ENCODE measurements at places on chromosomes 1 and 21.
A peak's percentile ranks its signal among the peaks of the same experiment; 100 is the strongest.

GRCh38 chr1:161197560-161198193 lies 1.2 kb downstream of the ADAMTS4 start:
- DNase-seq: no peak

DNA sequence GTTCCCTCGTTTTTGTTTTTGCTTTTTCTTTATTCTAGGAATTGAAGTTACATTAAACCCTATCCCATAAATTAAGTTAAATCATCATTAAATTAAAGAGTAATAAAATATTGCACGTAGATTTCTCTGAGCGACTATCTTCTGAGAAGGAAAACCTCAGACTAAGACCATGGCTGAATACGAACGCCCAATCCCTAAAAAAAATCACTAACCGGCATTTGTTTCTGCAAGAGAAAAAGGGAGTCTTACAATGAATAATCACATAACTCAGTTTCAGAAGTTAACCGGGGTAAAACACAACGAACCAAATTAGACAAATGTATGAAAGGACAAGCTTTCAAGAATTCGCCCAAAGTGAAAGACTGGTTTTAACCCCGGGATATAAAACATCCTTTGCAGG lies 1.3 kb downstream of the PIK3R3 start:
- no peak for DNase-seq

GRCh38 chr1:8006037-8006963 lies 19.8 kb downstream of the ERRFI1 start:
- no peak for DNase-seq

DNA sequence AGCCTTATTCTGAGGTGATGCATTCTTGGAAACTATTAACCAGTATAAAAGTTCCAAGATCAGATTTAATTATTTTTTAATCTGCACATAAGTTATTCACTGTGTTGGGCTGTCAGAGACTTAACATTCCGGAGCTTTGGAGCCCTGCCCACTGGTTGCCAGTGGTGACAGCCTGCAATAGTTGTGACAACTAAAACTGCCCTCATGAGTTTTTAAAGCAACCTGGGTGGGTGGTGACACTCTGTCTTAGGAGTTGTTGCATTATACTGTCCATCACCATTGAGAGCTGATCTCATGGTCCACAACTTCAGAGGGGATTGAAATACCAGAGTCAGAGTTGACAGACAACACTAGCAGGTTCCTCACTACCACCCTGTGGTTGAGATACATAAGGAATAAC lies 653.9 kb upstream of the USP24 start:
- no peak for DNase-seq

DNA sequence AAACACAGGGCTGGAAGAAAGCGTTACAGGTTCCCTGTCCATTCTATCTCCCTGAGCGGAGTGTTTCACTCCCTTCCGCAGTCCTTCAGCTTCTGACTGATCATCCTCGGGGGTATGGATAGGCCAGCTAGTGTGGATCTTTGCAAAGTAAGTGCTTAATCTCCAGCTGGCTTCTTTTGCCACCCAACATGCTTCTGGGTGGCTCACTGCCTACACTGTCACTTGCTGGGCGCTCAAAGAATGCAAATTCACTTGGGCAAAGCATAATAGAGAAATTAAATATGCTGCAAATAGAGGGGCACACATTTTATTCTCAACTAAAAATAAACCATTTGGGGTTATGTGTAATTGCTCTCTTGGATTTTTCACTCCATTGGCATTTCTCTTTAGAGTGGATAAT lies 265.6 kb downstream of the TNR start:
- DNase-seq: no peak

GRCh38 chr1:200916681-200917080 lies 22.0 kb downstream of the INAVA start:
- DNase-seq: no peak

GRCh38 chr1:95197616-95198252 lies 36.3 kb upstream of the RWDD3 start:
- DNase-seq: no peak

DNA sequence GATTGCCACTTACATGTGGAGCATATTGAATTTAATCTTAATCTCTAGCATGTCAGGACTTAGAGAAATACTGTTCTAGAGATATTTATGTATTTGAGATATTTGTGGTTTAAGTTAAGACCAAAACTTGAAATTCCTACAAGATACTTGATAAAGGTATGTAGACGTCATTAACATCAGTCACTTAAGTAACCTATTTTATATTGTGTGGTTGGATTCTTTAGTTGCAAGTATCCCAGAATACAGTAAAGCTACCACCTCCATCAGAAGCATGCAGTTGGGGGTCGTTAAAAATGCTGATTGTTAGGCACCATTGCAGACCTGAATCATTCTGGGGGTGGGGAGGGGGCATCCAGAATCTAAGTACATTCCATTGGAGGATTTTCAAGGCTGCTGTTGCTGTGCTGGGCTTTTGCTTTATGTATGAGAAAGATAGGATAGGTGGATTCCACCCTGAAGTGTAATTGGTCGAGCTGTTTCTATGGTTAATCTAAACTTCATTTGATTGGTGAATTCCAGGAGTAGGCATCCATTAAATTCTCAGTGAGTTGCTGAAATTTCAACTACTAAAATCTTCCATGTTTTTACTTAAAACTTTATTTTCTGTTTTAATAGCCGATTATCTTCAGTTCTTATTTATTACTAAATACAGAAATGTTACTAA lies 4.0 kb downstream of the H3-3A start:
- DNase-seq: no peak

GRCh38 chr1:98674075-98674781 lies 12.7 kb downstream of the SNX7 start:
- DNase-seq: no peak

DNA sequence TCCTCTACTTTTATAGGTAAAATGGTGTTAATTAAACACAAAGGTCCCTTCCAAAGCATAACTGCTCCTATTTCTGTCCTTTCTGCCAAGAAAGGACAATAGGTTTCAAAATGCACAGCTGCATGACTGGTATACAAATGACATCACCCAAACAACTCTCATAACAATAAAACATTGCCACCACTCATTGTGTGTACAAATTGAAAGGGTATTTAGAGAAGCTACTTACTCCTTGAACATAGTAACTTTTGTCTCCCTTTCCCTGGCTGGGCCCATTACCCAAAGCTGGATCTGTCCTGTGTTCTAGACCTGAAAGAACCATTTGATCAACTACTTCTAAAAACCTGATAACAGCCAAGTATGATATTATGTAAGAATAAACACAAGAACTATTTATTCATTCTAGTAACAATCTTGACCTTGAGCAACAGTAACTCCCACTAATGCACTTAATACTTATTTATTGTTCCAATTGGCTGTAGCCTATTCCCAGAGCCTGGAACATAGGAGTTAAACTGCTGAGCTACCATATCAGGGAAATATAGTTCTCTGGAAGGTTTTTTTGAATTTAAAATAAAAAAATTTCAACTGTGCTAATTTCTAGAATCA lies 38.2 kb downstream of the TTLL7 start:
- DNase-seq: no peak

GRCh38 chr1:6001992-6002576 lies 9.9 kb upstream of the NPHP4 start:
- DNase-seq: no peak

DNA sequence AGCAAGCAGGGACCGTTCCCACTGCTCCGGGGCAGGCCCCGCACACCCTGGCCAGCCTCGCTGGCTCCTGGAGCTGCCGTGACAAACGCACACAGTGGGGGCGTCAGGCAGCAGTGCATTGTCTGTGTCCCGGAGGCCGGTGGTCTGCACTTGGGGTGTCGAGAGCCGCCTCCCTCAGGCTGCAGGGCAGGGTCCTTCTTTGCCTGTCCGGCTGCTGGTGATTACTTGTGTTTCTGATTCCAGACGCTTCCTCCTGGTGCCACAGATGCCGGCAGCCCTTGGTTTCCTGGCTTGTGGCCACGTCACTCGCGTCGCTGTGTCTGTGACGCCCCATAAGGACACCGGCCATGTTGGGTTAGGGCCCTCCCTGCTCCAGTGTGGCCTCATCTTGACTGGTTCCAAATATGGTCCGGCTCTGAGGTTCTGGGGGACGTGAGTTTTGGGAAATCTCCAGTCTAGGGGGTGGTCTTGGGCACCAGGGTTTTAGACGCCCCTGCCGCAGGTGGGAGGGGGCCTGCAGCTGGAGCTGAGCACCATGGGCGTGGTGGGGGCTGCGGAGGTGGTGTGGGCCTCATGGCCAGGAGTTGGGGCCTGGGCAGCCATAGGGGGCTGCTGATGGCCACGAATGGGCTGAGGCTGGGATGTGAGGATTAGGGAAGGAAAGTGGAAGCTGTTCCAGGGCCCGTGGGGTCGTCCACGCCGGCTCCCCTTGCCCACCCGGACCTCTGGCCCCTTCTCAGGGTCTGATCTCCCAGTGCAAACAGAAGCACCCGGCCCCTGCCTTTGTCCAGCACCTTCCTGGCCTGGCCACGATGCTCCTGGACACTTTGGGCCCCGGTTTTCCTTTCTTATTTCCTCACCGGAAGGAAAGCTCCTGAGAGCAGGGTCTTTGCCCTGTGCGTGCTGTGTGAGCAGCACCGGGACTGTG lies 41.0 kb downstream of the SLX9 start:
- DNase-seq: no peak

DNA sequence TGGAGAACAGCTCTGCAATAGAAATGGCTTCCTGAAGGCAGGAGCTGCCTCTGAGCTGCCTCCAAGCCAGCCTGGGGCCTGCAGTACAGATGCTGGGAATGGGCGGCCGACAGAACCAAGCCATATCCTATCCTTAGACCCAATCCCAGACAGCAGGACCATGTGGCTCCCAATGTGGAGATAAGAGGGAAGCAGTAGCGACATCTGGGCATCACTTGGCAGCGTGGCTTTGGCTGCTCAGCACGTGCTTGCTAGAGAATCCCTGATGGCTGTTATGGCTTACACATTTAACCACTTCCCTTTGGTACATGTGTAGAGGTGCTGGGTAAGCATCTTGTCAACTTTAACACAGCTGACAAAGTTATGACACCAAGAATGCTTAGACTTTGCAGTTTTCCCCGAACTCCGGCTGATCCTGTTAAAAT lies 87.7 kb downstream of the MAN1C1 start:
- no peak for DNase-seq

GRCh38 chr21:17391811-17392340 lies 121.0 kb upstream of the CXADR start:
- DNase-seq: no peak

DNA sequence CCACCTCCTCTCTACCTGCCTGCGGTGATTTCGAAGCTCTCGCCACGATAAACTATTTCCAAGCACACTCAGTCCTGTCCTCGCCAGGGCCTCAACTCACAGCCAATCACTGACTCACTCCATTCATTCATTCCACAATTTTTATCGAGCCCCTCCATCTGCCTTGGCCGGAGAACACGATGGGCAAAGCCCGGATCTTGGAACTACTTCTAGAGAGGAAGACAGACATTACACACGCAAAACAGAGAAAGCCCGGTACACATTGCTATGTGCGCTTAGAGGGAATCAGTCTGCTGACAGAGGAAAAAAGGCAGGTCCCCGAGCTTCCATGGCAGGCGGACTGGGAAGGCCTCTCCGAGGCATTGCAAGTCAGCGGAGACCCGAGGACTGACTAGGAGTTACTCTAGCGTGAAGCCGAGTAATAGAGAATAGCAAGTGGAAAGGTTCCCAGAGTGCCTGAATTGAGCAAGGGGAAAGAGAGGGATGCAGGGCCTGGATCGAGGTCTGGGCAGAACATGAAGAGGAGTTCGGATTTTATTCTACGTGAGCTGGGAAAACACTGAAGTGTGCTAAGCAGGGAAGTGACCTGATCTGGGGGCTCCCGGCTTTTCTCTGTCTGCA lies 54.2 kb upstream of the DNAJC6 start:
- no peak for DNase-seq

DNA sequence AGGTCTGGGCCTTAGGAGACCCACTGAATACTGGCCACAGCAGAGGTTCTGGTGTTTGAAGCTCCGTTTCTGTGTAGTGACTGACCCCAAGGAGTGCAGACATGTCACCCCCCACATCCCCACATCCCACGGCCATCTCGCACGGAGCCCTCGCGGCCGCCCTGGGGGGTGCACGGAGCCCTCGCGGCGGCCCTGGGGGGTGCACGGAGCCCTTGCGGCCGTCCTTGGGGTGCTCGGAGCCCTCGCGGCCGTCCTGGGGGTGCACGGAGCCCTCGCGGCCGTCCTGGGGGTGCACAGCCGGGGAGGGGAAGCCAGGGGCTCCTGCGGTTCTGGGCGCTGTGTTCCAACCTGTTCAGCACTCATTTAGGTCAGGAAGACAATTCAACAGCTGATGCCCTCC lies 68.4 kb downstream of the SCCPDH start:
- no peak for DNase-seq

GRCh38 chr1:151606384-151606783 lies 5.5 kb upstream of the SNX27 start:
- no peak for DNase-seq

DNA sequence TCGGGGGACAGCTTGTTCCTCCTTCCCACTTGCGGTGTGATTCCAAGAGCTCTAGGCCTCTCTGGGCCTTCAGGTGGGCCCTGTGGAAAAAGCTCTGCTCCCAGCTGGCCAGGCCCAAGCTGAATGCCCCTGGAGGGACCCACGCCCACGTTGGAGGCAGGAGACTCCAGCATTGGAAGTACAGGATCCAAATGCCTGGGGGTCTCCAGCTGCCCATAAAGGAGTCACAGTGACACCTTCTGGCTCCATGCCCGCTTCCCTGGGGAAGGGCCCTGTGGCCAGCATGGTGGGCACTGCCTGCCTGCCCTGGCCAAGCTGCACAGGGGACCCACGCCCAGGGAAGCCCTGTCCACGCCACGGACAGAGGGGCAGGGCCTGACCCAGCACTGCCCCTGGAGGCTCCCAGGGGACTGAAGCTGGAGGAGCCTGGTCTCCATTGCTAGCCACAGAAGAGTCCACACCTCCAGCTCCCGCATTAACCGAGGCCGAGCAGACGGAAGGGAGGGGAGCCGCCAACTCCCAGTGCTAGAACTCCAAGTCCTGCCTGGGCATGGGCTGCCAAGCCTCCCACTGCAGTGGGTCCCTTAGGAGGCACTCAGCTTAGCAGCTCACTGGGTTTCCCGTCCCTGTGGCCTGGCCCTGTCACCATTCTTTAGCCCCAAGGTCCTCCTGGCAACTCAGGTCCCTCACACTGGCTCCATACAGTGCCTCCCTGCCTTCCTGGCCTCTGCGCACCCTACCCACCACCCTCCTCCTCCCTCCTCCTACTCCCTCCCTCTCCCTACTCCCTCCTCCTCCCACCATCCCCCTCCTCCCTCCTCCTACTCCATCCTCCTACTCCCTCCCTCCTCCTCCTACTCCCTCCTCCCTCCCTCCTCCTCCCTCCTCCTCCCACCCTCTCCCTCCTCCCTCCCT lies 41.9 kb downstream of the WNT9A start:
- no peak for DNase-seq

GRCh38 chr1:67687649-67688048 lies 2.6 kb downstream of the GADD45A start:
- DNase-seq: no peak

DNA sequence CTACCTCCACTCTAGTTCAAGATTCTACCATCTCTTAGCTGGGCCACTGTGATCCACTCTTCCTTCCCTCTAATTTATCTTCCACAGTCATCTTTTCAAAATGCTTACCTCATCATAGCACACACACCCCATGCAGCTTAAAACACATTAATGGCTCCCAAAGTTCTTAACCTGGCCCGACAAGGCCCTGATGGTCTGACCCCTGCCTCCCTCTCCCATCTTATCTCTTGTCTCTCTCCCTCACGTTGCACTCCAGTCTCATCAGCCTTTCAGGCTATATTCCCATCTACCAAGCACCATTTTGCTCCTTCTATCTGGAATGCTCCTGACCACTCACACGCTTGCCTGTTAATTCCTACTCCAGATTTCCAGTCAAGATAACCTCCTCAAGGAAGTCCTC lies 2.5 kb upstream of the ZBTB8A start:
- no peak for DNase-seq

GRCh38 chr1:104760017-104760416 lies 1010.3 kb downstream of the AMY1C start:
- peak; percentile 23 for DNase-seq

- DNase-seq: no peak
Observed at GRCh38 chr1:6962996-6963911, 178.0 kb downstream of the CAMTA1 start.
